ENCODE measurements at places on chromosomes 4 and X.

- no peak for DNase-seq
These were observed 115.3 kb downstream of the ATP8A1 start for GRCh38 chr4:42541647-42542046.

- DNase-seq, result no peak
These were observed 321.6 kb downstream of the PPP3CA start for GRCh38 chr4:101025755-101026154.

DNA sequence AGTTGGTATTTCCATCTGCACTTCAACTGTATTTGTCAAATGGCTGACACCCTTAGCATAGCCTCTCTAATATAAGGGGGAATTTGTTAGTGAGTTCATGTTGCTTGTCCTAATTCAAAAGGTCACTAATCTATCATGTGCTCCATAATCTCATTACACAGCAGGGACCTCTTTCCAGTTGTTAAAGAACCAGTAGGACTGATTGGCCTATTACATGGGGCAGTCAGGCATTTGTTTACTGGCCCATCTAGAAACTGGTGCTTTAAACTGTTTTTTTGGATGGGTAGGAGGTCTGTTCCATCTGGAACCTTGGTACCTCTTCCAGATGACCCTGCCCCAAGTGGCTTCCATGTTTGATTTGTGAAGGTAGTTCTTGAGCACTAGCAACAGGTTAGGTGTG is 11.4 kb downstream of the ANK2 start:
- DNase-seq, result no peak

DNA sequence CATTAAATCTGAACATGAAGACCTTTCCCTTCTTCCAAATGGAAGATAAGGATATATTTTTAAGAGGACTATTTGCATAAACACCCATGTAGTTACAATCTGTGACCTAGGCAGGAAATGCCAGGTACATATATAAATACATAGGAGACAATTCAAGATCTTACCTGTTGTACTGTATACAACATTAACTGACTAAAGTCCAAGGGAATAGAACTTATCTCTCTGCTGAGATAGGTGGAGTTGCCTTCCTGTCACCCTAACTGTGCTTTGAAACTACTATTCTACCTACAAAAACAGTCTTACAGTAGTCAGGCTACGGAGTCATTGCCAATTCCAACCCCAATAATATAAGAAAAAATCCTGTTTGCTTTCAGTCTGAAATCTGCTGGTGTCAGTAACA is 106.3 kb downstream of the CHRNA9 start:
- DNase-seq, result no peak

DNA sequence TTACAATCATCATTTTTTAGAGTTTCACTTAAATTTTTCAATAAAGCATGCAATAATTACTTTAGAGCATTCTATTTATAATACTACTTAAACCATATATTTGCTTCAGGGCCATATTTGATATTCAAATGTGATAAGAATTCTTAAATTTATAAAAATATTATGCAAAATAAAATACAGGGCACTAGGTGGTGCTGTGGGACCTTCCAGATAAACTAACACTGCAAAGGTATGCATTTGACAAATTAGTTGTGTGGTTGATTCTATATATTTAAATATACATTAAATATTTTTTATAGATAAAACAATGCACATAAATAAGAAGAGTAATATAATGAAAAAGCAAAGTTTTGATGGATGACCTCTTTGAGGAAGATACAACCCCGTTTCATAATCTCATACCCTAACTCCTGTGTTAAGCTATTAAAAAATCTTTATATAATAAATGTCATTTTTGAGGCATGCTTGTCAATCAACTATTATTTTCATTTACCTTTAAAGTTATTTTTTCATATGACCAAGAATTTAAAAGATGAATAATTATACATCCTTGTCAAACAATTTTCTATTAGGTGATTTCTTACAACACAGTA is 128.4 kb downstream of the REELD1 start:
- no peak for DNase-seq
